ENCODE measurements at places on chromosomes 12 and 14. TPM values are rescaled to one million over a fixed set of nuclear protein-coding genes. Genes with fewer than 3 reads are reported as not detected.

The POLE2 gene
- 0.47 TPM for polyA plus RNA-seq

The ADIPOR2 gene
- polyA plus RNA-seq: 3.9 TPM

The ACVRL1 gene
- polyA plus RNA-seq: 1.5 TPM

The STRN3 gene
- polyA plus RNA-seq: 12.0 TPM

The TAS2R42 gene
- polyA plus RNA-seq: not detected

DNA sequence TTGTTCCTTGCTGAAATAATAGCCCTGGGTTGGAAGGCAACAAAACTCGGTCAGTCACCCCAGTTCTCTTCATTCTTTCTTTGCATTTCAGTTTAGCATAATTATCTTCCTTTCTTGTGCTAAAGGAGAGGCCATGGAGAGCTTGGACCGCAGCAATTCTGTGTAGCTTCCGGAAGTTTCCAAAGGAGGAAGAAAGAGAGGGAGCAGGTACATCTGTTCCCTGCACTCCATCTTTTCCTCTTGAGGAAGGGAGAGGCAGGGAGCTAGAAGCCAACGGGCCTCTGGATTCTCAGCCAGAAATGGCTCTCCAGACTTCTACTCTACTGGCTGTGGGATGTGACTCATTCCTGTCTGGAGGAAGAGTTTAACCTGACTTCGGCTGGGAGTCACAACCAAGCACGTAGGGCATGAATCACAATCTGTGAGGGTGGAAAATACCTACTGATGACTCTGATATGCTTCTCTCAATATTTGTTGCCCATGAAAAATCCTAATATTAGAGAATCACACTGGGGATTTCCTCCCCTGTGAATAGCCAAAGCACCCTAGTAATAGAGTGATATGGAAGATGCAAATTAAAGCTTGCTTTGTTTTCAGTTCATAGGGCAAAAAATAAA lies 17.0 kb downstream of the ANO6 start:
- peak; percentile 33 for DNase-seq

DNA sequence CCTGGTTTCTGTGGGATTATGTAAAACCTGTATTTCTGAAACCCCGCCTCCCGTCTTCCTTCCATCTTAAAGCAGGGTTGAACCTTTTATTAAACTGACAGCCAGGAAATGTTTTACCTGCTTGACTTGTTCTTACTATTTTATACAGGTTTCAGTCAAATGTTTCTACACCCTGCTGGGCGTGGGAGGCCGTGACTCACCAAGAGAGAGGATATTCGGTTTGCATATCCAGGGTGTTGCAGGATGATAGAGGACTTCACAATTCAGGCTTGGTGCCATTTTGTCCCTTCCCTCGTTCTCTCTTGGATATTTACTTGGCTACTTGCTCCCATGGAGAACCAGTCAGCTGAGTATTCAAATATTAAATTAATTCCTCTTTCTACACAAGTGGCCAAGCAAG lies 69.7 kb downstream of the ARF6 start:
- no peak for DNase-seq

GRCh38 chr14:29352706-29353080 lies 575.0 kb downstream of the PRKD1 start:
- no peak for DNase-seq

GRCh38 chr12:124450376-124450750 lies 117.0 kb downstream of the NCOR2 start:
- no peak for DNase-seq

DNA sequence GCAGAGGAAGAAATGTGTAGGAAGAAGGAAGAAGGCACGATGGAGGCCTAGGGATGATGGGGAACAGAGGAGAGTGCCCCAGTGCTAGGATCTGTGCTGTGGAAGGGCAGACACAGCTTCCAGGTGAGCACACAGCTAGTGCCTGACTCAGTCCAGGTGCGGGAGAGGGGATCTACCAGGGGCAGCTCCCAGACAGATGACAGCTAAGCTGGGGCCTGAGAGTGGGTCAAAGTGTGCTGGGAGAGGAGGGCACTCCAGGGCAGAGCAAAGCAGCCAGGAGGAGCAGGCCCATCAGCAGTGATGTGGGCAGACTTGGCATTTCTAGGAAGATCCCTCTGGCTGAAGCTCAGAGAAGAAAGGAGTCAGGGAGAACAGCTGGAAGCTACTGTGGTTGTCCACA lies 36.7 kb downstream of the LRTM2 start:
- no peak for DNase-seq

DNA sequence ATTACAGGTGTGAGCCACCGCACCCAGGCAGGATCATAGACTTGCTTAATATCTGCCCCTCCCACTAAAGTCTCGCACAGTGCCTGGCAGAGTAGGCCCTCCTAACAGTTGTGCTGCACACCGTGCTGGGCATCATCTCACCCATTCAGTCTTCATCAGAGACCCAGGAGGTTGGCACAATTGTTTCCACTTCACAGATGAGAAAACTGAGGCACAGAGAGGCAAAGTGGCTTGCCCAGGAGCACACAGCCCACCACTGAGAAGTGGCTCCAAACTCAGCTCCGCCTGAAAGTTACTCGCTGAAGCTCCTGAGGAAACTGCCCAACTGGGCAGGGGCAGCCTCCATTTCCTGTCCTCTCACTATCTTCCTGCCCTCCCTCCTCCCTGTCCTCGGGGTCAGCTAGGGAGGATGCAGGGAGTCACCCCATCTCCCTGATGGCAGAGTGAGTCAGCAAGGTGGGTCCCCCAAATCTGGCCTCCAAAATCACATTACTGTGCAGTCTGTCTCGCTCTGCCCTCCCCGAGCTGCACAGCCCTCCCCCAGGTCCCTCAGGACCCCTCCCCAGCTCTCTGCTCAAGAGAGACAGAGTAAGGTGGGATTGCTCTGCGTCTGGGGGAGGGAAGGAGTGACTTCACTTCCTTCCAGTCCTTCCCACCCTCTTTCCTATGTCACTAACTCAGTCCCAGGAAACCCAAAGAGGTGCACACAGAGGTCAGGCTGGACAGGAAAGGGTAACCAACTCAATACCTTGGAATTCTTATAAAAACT lies 5.7 kb downstream of the SLC8B1 start:
- DNase-seq: no peak
